ENCODE measurements at places on chromosomes 6 and 20. TPM values are rescaled to one million over a fixed set of nuclear protein-coding genes. Genes with fewer than 3 reads are reported as not detected.

DNA sequence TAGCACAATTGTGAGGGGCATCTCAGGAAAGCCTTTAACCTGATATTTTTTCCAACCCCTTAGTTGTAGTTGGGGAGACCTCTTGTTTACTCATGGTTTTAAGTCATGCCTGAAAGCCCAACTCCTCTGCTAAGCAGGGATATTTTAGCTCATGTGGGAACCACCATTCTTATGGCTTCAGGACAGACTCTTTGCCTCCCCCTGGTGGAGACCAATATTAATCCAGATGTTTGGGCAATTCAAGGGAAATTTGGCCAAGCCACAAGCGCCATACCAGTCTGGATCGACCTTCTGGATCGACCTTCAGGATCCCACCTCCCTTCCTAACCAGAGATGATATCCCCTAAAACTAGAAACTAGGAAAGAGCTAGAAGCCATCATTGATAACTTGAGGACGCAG is 211.2 kb downstream of the C6orf118 start:
- H3K4me3 ChIP-seq = no peak overlapping the region
- no peaks in the 10 kb centered on the region for H3K27me3 ChIP-seq
- no peak for DNase-seq

GRCh38 chr6:14310960-14311359 is 193.4 kb downstream of the CD83 start:
- no peak overlapping the region for H3K27ac ChIP-seq
- no peaks in the 10 kb centered on the region for H3K27me3 ChIP-seq
- H3K4me3 ChIP-seq = no peak overlapping the region

DNA sequence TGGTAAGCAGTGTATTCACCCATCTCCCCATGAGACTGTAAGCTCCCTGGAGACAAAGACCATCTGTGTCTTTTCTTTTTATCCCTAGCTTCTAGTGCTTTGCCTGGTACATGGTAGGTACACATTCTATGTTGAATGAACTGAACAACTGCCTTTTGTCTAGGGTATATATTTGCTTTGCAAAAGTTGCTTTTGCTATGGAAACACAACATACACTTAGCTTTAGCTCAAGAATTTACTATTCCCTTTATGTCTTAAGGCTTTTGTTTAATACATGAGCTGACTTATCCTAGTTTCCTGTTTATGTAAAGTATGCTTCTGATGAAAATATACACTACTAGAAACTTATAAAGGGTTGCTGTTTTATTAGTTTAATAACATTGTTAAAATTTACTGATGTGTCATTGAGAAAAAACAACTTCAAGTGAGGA is 198.2 kb downstream of the PRL start:
- H3K36me3 ChIP-seq = no peaks in the 10 kb centered on the region
- no peaks in the 10 kb centered on the region for H3K27me3 ChIP-seq
- H3K27ac ChIP-seq = no peak overlapping the region
- no peak overlapping the region for H3K4me3 ChIP-seq

DNA sequence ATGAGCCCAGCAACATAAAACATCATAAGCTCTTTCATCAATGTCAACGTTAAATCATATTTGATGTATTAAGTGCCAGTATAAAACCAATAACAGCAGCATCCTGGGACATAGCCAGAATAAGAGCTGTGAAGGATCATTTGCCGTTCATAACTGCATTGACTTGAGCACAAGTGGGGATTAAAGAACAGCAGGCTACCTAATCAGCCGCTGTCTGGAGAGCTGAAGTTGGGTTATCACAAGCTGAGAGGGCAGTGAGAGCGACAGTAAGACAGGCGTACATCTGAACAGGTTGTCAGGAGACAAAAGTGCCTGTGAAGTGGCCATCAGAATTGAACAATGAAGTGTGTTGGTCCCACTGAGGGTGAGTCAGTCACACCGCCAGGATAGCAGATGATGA is 269.6 kb downstream of the GRIK2 start:
- H3K4me3 ChIP-seq = no peak overlapping the region
- no peaks in the 10 kb centered on the region for H3K36me3 ChIP-seq
- H3K4me1 ChIP-seq = no peaks in the 10 kb centered on the region

- peaks cover 5% of the 10 kb centered on the region for H3K4me1 ChIP-seq
- no peak overlapping the region for H3K4me3 ChIP-seq
- no peaks in the 10 kb centered on the region for H3K27me3 ChIP-seq
These were observed 174.3 kb upstream of the TNFAIP3 start for GRCh38 chr6:137692806-137693205.

TRDN gene
- 104 TPM for polyA plus RNA-seq

CAGE1 gene
- 0.12 TPM for polyA plus RNA-seq

CRISP3 gene
- polyA plus RNA-seq = not detected

ELOVL2 gene
- 1.2 TPM for polyA plus RNA-seq

Measured in GM23338 (cell line).